NCI-H1417 treated with DMSO at 0.1 percent for 48 hours (cell line): ENCODE measurements at places on chromosomes 3 and 15.

- no peak for DNase-seq
These were observed 529.2 kb downstream of the EPHB1 start for GRCh38 chr3:135324301-135324700.

GRCh38 chr3:183912895-183913579 lies 28.4 kb upstream of the PARL start:
- DNase-seq = no peak

GRCh38 chr15:65339416-65339815 lies 34.9 kb downstream of the RNU5B-1 start:
- DNase-seq = no peak

GRCh38 chr15:98523912-98524662 lies 124.3 kb upstream of the IGF1R start:
- DNase-seq = no peak

DNA sequence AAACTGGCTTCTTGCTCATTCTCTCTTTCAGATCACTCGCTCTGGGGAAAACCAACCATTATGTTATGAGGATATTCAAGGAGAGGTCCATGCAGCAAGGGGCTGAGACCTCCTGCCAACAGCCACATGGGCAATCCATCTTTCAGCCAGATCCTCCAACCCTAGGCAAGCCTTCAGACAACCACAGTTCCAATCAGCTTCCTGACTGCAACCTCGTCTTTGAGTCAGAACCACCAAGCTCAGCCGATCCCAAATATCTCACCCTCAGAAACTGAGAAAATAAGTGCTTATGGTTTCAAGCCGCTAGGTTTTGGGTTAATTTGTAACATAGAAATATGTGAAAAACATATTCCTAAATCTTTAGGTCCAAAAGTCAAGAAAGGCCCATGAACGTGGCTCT lies 10.3 kb downstream of the LDHAL6B start:
- DNase-seq = no peak

- DNase-seq = no peak
These were observed 75.5 kb upstream of the CBLB start for GRCh38 chr3:105944276-105944675.

DNA sequence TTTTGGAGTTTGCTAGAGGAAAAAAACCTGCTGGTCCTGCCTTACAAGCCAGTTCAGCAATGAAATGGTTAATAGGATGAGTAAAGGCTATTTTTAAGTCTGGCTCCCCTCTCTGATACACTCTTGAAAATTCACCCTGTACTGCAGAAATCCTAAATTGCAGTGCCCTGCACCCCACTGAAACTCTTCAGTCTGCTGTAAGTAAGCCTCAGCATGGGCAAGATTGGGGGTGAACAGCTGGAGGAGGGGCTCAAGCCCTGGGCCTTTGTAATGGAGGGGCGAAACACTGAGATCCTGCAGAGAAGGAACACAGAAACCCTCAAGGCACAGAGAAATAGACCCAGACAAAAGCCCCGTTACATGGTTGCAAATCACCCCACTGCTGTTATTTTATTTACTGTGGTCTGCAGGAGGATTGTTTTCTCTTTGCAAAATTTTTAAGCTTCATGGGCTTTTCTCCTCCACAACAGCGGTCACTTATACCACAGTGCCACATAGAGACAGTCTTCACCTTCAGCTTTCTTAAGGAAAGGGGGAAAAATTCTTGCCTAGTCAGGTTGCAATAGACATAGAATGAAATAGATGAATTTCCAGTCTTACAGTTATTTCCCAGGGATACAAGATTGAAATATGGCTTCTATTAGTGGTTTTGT lies 45.0 kb downstream of the SOX2 start:
- no peak for DNase-seq

GRCh38 chr15:37053166-37053565 lies 47.2 kb downstream of the MEIS2 start:
- DNase-seq = no peak

GRCh38 chr3:108130236-108130635 lies 39.4 kb upstream of the CD47 start:
- DNase-seq = no peak
